ENCODE measurements at places on chromosomes 7 and 10.

DNA sequence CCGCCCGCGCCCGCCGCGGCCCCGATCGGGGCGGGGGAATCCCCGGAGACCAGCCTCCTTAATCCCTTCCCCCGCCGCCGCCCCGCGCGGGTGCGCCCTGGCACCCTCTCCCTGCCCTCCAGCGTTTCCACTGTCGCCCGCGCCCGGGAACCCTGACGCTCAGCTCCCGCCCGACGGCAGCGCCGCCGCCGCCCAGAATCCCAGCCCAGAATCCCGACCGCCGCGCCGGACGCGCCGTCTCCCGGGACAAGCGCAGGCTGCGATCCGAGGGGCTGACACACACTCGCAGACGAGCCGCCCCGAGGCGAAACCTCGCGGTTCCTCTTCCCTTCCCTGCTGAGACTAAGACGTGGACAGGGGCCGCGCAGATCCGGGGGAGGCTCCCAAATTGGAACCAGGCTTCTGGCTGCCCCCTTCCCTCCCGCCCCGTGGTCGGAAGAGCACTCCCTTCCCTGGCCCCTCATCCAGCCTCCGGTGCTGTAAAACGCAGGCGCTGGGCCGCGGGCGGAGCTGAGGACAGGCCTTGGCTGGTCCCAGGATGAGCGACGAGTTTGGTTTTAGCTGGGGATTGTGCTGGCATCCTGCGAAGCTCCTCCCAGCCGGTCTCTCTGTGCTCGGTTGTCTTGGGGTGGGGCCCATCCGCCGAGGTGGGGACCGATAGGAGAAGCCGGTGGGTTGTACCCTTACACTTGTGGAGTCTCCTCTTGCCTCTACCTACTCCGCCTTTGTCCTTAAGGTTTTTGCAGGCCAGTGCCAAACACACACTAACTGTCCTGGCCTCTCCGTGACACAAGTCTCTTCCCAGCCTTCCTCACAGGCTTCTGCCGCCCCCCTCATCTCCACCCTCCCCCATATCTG lies 1.1 kb downstream of the MARVELD1 start:
- DNase-seq: no peak

DNA sequence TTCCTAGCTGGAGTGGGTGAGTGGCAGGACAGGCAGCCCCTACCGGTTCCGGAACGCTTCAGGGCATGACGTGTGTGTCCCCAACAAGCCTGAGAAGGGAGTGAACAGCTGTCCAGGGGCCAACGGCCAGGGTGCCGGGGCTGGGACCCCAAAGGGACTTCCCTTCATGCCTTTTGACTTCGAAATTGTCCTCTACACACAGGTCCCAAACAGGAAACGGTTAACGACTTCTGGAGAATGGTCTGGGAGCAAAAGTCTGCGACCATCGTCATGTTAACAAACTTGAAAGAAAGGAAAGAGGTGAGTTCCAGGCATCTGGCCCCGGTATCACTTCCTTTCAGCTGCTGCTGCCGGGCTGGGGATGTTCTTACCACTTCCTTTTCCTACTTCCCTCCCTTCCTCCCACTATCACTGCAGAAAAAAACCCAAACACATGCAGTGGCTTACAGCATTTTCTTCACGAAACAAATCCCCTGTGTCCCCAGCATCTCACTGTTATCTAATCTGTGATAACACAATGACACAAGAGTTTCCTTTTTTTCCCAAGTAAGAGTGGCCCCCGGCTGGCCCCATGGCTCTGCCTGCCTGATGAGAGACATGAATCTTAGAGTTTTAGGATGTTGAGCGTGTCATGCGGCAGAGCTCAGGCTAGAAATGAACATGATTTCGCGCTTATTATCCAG lies 63.2 kb downstream of the MKI67 start:
- DNase-seq: no peak

GRCh38 chr7:142455392-142455791 lies 197.5 kb upstream of the PRSS58 start:
- no peak for DNase-seq

DNA sequence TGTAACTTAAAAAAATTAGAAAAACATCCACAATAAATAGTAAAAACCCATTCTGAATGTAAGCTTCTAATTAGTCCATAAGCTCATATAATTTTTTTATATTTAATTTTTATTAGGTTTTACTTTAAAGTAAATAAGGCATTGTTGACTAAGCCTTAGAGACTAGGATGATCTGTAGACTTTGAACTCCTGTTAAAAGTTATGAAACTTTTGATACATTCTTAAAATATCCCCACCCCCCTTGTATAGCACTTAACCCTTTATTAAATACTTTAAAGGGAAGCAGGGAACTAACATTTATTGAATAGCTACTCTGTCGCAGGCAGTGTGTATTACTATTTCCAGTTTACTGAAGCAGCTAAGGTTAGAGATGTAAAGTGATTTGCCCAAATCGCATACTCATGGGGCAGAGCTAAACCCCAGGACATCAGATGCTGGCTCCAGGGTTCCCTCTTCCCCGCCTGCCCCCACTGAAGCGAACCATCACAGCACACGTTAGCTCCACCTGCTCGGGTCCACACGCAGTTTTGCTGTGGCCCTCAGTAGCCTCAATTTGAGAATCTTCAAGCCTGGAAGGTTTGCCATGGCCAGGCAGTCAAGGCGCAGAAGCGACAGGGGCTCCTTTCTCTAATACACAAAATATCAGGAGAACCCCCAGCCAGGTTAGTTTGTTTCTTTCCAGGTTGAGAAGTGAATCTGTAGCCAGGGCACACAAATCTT lies 762 bp downstream of the PON1 start:
- DNase-seq: no peak

GRCh38 chr7:149013876-149014275 lies 14.4 kb downstream of the PDIA4 start:
- DNase-seq: no peak

GRCh38 chr7:76292213-76292573 lies 10.3 kb upstream of the HSPB1 start:
- DNase-seq: no peak

GRCh38 chr7:101237206-101238067 lies at the start of gene CLDN15:
CLDN15 (minus strand) TSS chr7:101237802; CDS start chr7:101237581, 221 bp downstream.
- DNase-seq: no peak

- peak; percentile 66 for DNase-seq
Observed at GRCh38 chr10:72846238-72846637, 47.3 kb upstream of the OIT3 start.

- DNase-seq: no peak
Observed at GRCh38 chr7:36199329-36199728, 46.3 kb downstream of the EEPD1 start.

- DNase-seq: no peak
Observed at GRCh38 chr10:12681252-12681651, 320.3 kb downstream of the CCDC3 start.

GRCh38 chr7:1136841-1137516 lies 23.0 kb downstream of the ZFAND2A start:
- no peak for DNase-seq

GRCh38 chr10:62736168-62736546 lies 68.4 kb upstream of the ADO start:
- DNase-seq: no peak

DNA sequence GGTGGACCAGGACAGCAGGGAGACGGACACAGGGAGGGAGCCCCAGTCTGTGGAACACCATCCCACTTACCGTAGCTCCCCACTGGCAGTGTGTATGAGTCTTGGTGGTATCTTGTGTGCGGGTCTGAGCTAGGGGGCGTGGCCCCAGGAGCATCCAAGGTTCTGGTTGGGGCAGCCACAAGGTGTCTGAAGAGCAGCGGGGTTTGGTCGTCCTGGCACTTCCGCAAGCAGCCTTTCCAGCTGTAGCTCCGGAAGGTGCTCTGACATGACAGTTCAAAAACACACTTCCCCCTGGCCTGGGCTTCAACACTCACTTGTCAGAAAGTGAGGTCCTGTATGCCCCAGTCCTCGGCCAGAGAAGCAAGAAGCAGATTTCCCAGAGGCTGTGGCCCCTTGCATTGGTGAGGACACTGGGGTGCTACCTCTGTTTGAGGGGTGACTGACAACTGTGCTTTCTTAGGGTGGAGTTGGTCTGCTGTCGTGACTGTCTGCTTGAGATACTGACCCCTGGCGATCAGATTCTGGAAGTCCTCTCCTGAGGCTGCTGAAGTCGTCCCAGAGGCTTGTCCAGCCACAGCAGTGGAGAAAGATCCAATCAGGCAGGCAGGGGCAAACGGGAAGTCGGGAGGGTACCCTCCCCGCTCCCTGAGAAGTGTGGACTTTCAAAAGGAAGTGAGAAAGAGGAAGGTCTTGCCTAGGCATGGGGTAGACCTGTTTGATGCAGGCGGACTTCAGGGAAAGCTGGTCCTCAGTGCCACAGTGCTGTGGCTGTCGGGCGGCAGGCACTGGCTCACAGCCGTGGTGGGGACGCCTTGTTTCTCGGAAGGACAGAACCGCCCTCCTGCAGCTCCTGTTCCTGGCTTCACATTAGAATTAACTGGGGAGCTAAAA lies 51.4 kb upstream of the PFKFB3 start:
- peak; percentile 38 for DNase-seq

DNA sequence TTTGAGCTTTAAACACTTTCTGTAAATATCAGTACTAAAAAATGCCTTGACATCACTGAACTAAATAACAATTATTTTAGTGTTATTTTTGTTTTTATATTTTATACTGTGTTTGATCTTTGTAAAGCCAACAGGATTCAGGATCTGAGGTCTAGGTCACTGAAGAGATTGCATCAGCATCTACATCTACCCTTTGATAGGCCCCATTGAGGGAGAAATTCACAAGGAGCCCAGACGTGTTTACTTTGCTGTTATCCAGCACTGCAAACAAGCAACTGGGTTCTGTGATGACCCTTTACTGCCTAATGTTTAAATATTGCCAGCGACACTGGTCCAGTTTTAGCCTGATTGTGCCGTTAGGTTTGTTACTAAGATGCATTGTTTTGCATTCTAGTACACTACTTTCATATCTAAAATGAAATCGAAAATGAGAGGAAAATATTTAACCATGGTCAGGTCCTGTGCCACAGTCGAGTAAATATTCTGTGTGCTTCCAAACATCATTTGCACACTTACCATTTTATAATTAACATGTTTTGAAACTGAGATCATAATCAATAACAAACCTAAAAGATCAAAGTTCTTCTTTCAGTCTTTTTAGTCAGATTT lies 48.7 kb downstream of the SP8 start:
- DNase-seq: no peak

DNA sequence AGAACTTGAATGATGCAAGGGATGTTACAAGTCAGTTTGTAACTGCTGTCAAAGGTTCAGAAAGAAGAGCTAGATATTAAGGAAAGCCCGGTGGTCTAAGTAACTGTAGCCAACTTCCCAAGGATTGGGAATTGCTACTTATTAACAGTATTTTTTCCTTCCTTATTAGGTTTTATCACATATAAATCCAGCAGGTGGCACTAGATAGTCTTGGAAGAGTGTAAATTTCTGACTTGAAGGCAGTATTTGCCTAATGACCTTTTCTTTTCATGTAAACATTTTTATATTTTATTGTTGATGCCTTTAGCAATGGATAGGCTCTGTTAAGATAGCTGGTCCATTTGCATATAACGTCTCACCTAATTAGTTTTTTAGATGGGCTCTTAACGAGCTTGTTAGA lies 51.2 kb downstream of the ANLN start:
- DNase-seq: no peak

DNA sequence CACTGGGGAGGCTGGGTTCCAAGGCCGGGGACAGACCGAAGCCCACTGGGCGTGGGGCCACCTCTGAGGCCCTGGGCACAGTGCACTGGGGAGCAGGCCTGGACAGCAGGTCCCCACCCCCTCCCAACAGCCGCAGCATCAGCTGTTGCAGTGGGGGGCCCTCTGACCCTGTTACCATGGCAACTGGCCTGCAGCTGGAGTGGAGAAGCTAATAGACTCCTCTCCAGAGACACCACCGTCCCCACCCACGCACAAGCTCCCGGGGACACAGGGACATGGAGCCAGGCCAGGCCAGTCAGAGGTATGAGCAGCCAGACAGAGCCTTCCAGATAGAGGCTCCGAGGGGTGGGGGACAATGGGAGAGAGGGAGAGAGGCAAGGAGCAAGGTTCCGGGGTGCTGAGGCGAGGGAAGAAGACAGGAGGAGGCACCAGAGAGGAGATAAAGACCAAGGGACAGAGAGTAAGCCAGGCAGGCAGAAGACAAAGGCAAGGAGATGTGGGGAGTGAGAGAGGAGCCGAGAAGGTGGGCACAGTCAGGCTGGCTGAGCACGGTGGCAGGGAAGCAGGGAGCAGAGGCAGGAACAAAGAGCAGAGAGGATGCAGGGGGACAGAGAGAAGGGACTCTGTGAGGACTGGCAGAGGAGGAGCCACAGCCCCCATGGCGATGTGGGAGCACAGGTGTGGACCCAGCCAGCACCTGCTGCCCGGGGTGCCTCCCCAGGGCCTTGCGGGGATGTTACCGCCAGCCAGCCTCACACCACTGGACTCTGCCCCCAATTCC lies 6.7 kb downstream of the KCNH2 start:
- no peak for DNase-seq

DNA sequence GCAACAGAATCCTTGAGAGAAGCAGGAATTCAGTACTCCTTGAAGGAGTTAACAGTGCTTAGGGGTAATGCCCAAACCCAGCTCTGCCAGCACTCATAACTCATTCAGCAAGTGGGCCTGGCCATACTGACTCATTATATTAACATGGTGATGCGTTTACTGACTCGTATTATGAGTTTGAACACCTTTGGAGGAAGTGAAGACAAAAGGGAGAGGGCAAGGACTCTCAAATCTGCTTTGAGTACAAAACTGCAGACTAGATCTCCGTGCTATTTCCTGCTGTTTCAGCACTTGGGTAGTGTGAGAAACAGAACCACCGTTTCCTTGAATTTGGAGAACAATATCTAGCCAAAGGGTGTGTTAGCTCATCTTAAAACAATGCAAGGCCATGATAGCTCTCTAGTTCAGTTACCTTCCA lies 30.8 kb downstream of the SLC16A9 start:
- no peak for DNase-seq

DNA sequence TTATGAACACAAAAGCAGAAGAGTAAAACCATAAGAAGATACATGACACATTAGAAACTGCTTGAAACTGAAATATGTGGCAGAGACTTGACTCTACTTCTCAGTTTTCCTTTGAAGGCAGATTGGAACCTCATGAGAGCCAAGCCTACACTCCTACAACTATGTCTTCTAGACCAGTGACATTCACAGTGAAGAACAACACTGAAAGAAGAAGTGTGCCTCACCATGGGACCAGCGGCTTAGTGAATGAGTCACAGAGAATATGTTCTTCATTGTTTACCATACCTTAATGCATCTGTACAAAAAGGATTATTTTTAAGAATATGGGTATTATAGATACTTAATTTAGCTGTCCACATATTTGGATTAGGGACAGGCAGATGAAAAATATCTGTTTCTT lies 248.3 kb downstream of the CDC14C start:
- DNase-seq: no peak

Measured in Calu3 (cell line).